Peyer's patch (tissue), 4 donors: ENCODE measurements at places on chromosomes 7 and 10. TPM values are rescaled to one million over a fixed set of nuclear protein-coding genes. Genes with fewer than 3 reads are reported as not detected.

Gene INMT
- total RNA-seq: 6.5 TPM

DNA sequence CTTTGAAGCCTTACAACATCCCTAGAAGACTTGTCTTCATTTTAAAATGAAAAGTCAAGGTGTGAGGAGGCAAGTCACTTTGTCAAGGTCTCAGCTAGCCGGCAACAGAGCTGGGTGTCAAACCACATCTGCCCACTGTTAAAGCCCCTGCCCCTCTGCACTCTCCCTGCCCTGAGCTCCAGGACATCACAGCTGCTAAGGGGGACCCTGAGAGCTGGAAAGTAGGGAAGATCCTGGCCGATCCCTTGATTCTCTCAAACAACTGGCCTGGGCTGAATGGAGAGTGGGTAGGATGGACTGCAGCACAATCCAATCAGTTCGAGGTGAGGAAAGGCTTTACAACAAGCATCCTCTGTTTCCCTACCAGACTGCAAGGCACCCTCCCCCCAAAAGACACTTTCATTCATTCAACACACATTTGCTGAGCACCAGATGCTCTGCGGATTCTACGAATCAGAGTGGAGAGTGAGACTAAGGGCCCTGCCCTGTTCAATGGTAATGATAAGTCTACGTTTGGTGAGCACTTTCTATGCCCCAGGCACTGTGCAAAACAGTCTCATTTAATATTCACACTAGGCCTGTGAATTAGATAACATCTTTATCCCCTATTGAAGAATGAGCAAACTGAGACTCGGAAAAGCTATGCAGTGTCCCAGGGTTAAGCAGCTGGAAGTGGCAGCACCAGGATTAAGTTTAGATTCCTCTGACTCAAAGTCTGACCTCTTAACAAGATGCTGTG is 148.1 kb downstream of the HERPUD2 start:
- no peak overlapping the region for H3K27ac ChIP-seq
- no peaks in the 10 kb centered on the region for H3K4me1 ChIP-seq
- H3K4me3 ChIP-seq: no peak overlapping the region
- H3K36me3 ChIP-seq: no peaks in the 10 kb centered on the region
- no peaks in the 10 kb centered on the region for H3K27me3 ChIP-seq
- DNase-seq: no peak

Gene ACHE
- total RNA-seq: 21.7 TPM

Gene AGAP5
- total RNA-seq: 11.6 TPM

- H3K36me3 ChIP-seq: no peaks in the 10 kb centered on the region
- no peak overlapping the region for H3K27ac ChIP-seq
- no peaks in the 10 kb centered on the region for H3K27me3 ChIP-seq
- no peak overlapping the region for H3K4me3 ChIP-seq
- no peaks in the 10 kb centered on the region for H3K4me1 ChIP-seq
- no peak for DNase-seq
These were observed 67.3 kb upstream of the UCN3 start for GRCh38 chr10:5297466-5297865.

DNA sequence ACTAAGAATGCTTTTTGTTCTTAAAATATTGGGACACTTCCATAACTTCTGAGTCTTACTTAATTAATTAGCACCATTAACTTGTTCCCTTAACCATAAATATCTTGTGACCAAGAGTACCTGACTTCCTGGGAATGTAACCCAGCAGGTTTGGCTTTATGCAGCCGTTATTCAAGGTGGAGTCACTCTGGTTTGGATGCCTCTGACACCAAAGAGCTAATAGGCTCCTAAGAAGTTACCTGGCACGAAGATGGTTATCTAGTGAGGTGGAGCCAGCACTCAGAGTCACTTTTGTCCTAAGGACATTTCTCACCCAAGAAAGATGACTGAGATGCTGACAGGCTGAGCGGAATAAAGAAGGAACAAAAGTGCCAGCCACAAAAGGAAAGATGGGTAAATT is 172.3 kb downstream of the C1GALT1 start:
- H3K27ac ChIP-seq: no peak overlapping the region
- H3K4me1 ChIP-seq: no peaks in the 10 kb centered on the region
- no peaks in the 10 kb centered on the region for H3K36me3 ChIP-seq
- H3K4me3 ChIP-seq: no peak overlapping the region
- no peaks in the 10 kb centered on the region for H3K27me3 ChIP-seq
